Activated CD4-positive, alpha-beta T cell treated with anti-CD3 and anti-CD28 coated beads, Interleukin-2, amount 10 ng/mL, durations not matched to agents 7 days and 5 days (primary cell): ENCODE measurements at places on chromosomes 5 and 9. TPM values are rescaled to one million over a fixed set of nuclear protein-coding genes. Genes with fewer than 3 reads are reported as not detected.

The CCL27 gene
- not detected for total RNA-seq

The PRLR gene
- not detected for total RNA-seq

The IER5L gene
- total RNA-seq = 2.3 TPM

The HNRNPH1 gene
- total RNA-seq = 954 TPM

The PCDHGA4 gene
- total RNA-seq = not detected

The ENTREP1 gene
- total RNA-seq = not detected

The APBA1 gene
- total RNA-seq = 1.6 TPM

The RNF183 gene
- not detected for total RNA-seq

The GKAP1 gene
- total RNA-seq = 5.5 TPM

The JAK2 gene
- 55.4 TPM for total RNA-seq

The CCL21 gene
- not detected for total RNA-seq
